ENCODE measurements at places on chromosomes 3 and 15.

- DNase-seq, result no peak
These were observed 98.4 kb downstream of the DHX30 start for GRCh38 chr3:47901280-47901833.

DNA sequence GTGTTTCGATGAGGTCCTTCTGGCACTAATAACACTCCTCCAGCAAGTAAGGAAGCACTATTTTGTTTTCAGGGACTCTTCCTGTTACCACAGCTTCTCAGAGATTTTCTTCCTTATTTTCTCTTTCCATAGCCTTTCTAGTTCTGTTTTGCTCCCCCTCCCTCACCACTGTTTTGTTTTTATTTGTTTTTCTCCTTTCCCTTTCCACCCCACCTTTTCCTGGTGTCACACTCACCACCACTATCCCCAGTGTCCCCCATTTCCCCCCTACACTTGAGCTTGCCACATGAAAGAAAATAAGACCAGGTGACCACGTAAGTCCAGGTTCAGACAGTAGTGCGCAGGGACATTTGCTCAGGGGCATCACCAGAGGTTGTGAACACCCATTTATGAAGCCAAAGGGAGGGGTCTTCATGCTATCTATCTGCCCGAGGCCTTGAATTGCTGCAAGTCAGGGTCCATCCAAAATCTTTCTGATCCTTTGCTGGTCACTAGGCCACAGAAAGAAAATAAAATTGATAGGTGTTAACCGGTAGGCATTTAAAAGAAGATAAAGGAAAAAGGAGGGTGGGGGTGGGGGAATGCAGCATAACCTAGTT is 1.4 kb upstream of the RFTN1 start:
- DNase-seq, result no peak

GRCh38 chr3:101036676-101037075 is 43.5 kb upstream of the ABI3BP start:
- peak; percentile 65 for DNase-seq

DNA sequence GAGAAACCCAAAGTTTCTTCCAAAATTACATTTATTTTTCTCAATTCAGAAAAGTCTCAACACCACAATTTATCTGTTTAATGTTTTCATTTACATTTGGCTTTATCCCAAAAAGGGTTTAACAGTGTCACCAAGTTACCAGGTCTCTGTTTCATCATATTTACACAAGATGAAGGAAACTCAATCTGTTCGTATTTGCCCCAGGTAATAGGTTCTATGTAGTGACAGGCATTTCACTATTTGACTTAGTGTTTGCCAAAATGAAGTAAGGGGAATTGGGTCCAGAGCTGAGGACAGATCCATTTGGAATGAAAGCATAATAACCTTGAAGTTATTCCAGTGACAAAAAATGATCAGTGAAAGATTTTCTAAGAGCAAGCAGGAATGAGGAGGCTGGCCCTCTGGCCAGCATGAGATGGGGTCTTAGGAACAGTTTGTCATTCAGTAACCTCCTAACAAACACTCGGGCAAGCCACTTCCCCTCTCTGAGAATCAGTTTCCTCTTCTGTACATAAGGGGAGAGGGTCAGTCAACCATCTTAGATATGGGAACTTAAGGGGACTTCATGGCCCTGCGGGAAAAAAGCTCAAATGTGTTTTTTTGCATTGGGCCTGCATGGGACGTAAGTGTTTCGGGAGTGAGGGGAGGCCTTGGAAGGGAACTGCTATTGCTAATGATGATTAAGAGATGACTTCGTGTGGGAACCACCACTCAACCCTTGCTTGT is 31.8 kb downstream of the UMPS start:
- DNase-seq, result peak; percentile 28

DNA sequence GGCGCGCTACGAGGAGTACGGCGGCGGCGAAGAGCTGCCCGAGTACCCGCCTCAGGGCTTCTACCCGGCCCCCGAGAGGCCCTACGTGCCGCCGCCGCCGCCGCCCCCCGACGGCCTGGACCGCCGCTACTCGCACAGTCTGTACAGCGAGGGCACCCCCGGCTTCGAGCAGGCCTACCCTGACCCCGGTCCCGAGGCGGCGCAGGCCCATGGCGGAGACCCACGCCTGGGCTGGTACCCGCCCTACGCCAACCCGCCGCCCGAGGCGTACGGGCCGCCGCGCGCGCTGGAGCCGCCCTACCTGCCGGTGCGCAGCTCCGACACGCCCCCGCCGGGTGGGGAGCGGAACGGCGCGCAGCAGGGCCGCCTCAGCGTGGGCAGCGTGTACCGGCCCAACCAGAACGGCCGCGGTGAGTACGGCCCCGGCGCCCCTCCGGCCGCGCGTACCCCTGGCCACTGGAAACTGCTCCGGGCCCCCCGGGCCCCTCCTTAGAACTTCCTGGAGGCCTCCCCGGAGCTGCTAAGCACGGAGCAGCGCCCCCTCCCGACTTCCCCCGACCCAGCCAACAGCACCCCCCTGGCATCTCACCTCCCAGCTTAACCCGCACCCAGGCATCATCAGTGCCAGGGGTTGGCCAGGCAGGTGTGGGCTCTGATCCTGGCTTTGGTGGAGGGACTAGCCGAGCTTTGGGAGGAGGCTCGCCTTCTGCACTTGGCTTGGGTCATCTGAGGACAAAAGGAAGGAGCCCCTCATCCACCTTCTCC is 1.4 kb downstream of the LOXL1 start:
- DNase-seq, result peak; percentile 42

DNA sequence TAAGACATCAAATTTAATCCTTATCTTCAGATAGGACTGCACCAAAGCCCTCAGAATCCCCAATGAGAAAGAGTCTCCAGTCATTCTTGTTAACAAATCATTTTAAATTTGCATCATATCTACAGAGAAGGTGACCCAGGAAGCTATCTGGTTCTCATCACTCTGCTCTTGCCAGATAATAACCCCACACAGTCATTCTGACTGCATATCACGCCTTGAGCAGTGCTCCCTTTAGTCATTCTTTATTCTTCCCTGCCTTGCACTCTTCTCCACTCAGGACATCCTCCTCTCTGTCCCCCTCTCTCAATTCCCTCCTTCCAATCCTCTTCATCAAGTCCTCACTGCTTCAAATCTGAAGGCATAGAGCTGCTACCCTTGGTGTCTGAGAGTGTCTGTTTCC is 83.7 kb upstream of the COL6A6 start:
- DNase-seq, result no peak

- peak; percentile 80 for DNase-seq
These were observed 214.8 kb upstream of the TPRG1 start for GRCh38 chr3:188956839-188957489.

DNA sequence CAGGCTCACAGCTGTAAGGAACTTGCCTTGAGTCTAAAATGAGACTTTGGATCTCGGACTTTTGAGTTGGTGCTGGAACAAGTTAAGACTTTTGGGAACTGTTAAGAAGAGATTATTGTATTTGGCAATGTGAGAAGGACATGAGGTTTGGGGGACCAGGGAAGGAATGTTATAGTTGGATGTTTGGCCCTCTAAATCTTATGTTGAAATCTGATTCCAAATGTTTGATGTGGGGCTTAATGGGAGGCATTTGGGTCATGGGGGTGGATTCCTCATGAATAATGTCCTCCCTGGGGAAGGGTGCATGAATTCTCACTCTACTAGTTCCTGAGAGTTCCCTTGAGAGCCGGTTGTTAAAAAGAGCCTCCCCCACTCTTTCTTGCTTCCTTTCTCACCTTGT is 18.5 kb upstream of the CHCHD6 start:
- DNase-seq, result peak; percentile 48

GRCh38 chr15:62066663-62067447 is at the start of gene C2CD4A:
Gene C2CD4A (plus strand): TSS chr15:62066977. CDS start chr15:62067614, 637 bp downstream.
- no peak for DNase-seq

- peak; percentile 42 for DNase-seq
These were observed 99.8 kb upstream of the STRIT1 start for GRCh38 chr3:155393316-155393715.

DNA sequence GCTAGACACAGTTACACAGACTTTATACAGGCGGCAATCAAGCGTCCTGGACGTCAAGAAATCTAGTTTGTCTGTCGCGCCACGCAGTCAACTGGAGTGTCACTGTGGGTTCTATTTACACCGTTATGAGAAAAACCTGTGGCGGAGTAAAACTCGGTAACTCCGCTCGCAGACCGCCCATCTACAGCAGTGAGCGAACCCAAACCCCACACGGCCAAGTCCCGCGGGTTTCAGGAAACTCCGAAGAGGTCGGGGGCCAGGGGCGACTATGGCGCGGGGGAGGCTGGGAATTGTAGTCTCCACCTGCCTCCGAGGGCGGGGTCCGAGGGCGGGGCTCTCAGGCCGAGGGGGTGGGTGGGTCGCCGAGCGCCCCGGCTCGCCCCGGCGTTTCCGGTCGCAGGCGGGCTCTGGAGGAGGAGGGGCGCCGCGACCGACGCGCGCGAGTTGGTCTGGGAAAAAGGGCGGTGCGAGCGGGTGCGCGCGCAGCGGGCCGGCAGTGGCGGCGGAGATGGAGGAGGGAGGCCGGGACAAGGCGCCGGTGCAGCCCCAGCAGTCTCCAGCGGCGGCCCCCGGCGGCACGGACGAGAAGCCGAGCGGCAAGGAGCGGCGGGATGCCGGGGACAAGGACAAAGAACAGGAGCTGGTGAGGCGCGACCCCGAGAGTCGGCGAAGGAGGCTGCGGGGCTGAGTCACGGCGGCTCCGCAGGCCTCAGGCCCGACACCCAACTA is at the start of gene PSMD2:
TSS of gene PSMD2 (plus strand) at position 483 of the 729 bp plus-strand sequence. CDS start at position 509, 26 bp downstream.
- DNase-seq, result peak; percentile 93

DNA sequence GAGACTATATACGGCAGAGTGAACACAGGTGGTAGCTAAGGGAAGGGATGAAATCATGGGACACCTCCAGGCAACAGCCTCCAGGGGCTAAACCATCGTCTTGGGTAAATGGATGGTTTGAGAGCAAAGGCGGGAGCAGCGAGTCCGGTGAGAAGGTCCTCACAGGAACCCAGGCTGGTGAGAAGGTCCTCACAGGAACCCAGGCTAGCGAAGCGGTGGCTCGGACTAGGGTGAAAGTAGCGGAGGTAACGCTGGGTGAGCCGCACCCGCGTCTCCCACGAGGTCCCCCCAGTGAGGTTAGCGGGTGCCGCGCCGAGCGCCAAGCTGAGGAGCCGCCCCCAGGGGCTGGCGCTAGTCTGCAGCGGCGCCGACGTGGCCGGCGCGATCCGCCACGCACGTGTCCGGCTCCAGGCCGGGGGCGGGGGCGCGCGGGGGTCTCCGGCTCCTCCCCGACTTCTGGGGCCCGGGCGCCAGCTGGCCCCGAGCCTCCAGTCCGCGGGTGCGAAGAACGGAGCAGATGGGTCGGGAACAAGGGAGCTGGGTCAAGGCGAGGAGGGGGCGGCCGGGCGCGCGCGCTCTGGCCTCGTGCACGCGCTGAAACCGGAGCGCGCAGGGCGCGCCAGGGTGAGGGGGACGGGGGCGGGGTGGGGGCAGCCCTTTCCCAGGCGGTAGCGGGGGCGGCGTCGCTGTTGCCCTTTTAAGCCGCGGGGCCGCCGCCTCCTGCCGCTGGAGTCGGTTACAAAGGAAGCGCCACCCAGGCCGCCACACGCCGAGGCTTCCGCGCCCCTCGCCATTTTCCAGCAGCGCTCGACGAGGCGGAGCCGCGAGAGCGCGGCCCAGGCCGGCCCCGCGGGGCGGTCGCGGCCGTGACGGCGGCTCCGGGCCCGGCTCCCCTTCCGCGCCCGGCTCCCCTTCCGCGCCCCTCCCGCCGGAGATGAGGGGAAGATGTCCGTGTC is at the start of gene UBE2Q2:
TSS of gene UBE2Q2 (plus strand) at position 726 of the 956 bp plus-strand sequence. CDS start at position 946, 220 bp downstream.
- DNase-seq, result peak; percentile 68

GRCh38 chr15:29871401-29871800 is 49.1 kb upstream of the TJP1 start:
- no peak for DNase-seq

- peak; percentile 63 for DNase-seq
These were observed 11.7 kb downstream of the ATP2C1 start for GRCh38 chr3:130905551-130905950.

GRCh38 chr15:81914734-81915256 is 131.0 kb downstream of the MEX3B start:
- DNase-seq, result no peak

DNA sequence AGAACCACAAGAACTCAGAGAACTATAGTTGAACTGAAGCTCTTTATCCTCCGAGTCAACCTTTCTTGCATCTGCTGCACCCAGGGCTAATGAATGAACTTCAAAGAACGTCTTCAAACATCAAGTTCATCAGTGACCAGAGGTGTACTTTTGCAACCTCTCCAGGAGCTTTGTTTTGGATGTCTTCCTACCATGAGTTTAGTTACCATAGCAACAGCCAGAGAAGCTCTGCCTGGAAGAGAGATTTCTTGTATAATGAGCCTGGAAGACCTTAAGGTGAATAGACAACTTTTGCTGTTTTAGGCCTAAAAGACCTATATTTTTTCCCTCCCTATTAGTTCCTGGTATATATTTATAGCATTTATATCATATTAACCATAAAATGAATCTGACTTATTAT is 9.1 kb downstream of the ACTC1 start:
- no peak for DNase-seq

- no peak for DNase-seq
These were observed 73.5 kb downstream of the EPHB3 start for GRCh38 chr3:184635126-184635525.

DNA sequence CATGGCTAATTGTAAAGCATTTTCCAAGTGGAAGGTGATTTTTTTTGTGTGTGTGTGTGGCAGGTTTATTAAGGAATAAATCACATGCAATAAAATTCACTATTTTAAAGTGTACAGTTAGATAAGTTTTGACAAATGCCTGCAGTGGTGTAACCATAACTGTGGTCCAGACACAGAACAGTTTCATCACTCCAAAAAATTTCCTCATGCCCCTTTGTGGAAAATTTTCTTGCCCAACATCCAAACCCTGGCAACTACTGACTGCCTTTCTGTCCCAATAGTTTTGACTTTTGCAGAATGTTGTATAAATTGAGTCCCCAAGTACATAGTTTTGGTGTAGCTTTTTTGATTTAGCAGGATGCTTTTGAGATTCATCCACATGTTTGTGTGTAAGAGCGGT is 135.1 kb upstream of the KLHL25 start:
- DNase-seq, result no peak

- no peak for DNase-seq
These were observed 107.2 kb upstream of the RGMA start for GRCh38 chr15:93196135-93196670.

DNA sequence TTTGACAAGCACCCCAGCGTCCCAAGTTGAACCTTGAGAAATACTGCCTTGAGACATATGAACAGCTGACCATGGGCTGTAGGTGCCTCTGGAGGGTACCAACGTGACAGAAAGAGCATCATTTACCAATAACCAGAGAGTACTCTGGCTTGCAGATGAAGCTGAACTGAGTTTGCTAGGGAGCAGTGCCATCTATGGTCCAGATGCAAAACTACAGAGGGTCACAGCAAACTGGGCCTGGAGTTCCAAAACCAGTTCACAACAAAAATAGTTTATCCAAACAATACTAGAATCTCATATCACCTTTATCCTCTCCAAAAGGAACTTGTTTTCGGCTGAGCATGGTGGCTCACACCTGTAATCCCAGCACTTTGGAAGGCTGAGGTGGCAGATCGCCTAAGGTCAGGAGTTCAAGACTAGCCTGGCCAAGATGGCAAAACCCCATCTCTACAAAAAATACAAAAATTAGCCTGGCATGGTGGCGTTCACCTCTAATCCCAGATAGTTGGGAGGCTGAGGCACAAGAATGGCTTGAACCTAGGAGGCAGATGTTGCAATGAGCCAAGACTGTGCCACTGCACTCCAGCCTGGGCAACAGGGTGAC is 69.3 kb downstream of the CHAC1 start:
- DNase-seq, result peak; percentile 67

Measured in fibroblast of mammary gland (primary cell).